ENCODE measurements at places on chromosomes 11 and 22.

DNA sequence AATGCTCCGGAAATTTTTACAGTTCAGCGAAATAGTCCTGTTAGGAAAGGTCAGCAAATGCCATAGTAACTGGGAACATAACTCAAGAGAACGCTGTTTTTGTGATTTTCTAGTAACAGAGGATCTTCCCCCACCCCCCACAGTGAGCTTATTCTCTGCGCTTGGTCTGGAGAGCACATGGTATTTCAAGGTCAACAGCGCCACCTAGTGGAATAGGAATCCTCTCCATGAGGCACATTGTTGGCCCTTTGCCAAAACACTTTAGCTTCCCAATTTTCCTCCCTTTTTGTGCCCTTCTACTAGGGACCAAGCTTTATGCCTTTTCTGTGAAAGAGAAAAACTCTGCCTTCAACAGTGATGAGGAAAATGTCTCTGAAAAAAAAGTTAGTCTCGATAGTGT lies 13.2 kb upstream of the OR4C12 start:
- DNase-seq: no peak

GRCh38 chr11:932435-932834 lies 6.8 kb downstream of the AP2A2 start:
- no peak for DNase-seq

GRCh38 chr11:120773501-120774031 lies 250.3 kb upstream of the TBCEL start:
- DNase-seq: no peak

DNA sequence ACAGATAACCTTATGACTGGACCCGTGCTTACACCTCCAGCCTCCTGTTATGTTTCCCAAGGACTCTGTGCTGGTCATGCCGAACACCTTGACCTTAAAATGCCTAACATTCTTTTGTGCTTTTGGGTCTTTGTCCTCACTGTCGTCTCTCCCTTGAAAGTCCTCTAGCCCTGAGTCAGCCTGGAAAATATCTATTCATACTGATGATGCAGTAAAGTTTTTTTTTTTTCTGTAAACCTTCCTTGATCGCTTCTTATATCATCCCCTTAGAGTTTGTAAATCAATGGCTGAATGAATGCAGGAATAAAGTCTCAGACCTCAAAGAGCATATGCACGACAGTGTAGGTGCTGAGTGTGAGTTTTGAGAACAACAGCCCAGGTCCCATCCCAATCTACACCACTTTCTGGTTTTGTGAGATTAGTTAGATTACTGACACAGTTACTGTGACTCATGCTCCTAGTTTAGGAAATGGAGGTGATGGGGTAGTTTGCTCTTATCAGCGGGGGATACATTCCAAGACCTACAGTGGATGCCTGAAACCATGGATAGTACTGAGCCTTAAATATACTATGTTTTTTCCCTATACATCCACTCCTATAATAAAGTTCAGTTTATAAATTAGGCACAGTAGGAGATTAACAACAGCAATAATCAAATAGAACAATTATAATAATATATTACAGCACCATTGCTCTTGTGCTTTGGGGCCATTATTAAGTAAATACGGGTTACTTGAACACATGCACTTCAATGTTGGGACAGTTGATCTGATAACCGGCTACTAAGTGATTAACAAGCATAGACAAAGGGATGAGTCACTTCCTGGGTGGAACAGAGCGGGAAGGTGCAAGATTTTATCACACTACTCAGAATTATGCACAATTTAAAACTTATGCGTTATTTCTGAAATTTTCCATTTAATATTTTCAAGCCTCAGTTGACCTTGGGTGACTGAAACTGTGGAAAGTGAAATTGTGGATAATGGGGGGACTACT lies 8.6 kb downstream of the TCN1 start:
- no peak for DNase-seq

DNA sequence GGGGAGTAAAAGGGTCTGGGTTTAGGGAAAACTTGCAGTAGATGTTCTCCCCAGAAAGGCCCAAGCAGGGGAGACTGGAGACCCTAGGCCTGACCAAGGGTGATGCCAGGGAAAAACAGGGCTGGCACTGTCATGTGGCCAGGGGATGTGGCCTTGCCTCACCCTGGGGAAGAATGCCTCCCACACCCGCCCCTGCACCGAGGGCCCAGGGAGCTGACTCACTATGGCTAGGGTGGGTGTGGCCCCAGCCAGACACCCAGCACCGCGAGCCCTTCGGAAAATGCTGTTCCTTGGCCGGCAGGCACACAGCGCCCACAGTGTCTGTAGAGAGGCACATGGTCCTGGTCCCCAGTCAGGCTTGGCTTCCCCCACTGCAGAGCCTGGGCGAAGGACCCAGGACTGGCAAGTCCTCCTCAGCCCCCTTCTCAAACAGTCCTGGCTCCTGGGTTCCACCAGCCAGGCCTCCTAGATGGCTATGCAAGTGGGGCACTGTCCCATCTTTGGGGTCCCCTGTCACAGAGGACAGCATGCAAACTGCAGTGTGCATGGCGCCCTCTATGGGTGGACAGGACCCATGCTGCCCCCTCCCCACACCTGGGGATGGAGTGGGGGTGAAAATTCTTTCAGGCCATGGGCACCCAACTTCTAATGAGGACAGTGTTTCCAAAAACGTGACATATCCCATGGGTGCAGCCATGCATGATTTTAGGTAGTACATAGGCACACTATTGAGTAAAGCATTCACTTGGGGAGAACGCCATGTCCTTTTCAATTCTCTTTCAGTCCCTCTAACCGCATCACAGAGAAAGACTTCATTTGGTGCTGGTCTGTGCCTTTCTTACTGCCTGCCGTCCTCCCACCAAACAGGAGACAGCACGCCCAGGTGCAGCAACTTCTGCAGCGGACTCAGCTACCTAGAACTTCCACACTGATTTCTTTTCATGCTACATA lies 15.2 kb downstream of the TMPRSS5 start:
- DNase-seq: no peak

- no peak for DNase-seq
Measured at GRCh38 chr11:102118937-102119336, 8.7 kb downstream of the YAP1 start.

All from stimulated activated CD8-positive, alpha-beta memory T cell treated with anti-CD3 and anti-CD28 coated beads, Interleukin-4, amount 100 ng/mL, for 4 hours (primary cell).